ENCODE measurements at places on chromosomes 3 and 15.

DNA sequence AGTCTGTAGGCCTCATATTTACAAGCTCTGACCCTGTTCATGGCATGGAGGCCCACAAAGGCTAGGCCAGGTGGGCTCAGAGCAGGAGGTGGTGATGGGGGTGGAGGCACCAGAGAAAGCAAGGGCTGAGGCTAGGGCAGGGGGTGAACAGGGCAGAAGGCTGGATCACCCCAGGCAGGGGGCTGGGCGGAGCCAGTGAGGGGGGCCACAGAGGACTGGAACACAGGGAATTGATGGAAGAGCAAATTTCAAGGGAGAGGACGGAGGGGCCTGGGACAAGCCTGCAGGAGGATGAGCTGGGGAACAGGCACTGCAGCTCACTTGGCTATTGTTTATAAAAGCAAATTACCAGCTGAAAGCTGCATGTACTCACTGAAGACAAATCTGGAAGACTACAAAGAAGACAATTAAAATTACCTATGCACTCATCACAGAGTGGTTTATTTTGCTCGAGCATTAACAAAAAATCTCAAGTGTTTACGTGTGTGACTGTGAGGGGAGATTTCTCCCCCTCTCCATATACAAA lies 11.0 kb downstream of the TNFAIP8L3 start:
- DNase-seq, result no peak

DNA sequence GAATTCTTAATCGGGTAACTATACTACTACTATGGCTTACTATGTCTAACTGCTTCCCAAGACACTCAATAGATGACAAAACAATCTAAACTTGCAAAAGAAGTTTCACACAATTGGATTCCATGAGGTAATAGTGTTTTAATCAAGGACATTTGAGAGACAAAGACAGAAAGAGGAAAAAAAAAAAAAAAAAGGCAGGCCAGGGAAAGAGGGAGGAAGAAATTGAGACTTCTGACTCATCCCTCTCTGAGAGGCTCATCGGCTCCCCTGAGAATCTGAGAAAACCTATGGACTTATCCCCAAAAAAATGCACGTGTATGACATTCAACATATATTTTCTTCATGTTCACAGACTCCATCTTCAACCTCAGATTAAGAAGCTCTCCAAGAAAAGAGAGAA lies 61.0 kb downstream of the SCAPER start:
- DNase-seq, result no peak

- DNase-seq, result no peak
Observed at GRCh38 chr3:128851601-128852000, 27.8 kb upstream of the ACAD9 start.

DNA sequence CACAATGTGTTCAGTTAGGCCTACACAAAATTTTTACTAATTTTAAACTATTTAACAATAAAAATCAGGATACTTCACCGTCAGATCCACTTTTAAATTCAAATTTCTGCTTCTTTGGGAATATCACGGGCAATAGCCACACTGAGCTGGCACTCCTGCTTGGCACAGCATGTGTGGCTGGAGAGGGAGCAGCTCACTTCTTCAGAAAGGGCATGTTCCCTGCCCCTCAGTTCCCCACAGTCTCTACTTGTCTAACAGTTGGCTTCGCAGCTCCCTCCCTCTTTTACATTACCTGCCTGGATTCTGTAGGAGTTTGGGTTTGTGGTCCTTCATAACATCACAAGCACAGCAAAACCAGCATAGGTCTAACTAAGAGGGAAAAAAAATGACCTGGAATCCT lies 76.0 kb upstream of the TRIM42 start:
- no peak for DNase-seq
